OCI-LY7 (cell line): ENCODE measurements at places on chromosomes 3 and 15. TPM values are rescaled to one million over a fixed set of nuclear protein-coding genes. Genes with fewer than 3 reads are reported as not detected.
A peak's percentile ranks its signal among the peaks of the same experiment; 100 is the strongest.

GRCh38 chr3:57224856-57225255 is 2.7 kb upstream of the APPL1 start:
- peak; percentile 16 for DNase-seq

- no peak for DNase-seq
Observed at GRCh38 chr3:38154625-38155255, 10.6 kb upstream of the OXSR1 start.

DNA sequence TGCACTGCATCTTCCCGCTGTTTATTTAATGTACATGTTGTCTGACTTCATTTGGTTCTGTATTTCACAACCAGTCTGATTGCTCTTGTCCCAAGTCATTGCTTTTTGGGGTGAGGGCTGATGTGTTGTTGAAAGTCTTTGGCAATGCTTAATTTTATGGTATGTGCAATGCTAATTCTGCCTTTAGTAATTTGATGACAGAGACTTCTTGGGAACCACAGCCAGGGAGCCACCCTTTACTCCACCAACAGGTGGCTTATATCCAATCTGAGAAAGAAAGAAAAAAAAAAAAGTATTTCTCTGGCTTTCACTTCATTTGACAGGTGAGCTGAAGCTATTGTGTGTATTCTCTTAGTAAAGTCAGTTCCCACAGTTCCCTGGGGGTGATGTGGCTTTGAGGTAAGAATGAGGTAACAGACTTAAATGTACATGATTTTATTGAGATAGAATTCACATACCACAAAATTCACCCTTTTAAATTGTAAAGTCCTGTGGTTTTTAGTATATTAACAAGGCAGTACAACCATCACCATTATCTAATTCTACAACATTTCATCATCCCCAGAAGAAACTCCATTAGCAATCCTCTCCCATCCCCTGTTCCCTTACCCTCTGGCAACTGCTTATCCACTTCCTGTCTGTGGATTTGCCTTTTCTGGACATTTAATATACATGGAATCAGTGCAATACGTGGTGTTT is 97.3 kb downstream of the SLCO3A1 start:
- DNase-seq = no peak

DNA sequence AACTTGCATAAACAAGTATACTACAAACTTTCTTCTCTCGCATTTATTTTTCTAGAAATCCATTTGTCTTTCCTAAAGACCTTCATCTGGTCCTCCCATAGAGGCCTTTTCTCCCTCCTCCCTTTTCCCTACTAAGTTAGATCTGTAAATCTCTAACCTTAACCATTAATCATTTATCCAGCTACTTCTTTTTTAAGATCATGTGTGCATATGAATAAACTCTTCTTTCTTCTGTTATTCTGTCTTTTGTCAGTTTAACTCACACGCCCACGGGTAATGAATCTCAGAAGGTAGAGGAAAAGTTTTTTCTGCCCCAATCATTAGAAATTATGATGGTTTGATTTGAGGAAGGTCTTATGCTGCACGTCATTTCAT is 48.7 kb upstream of the FHIT start:
- no peak for DNase-seq

GDPGP1 gene
- total RNA-seq = 12.1 and 12.9 TPM in 2 replicates

DLEC1 gene
- total RNA-seq = 0.11 TPM in 1 of 2 replicates, not detected in the other

BCL2A1 gene
- total RNA-seq = 2.3 and 4.5 TPM in 2 replicates

ITGA11 gene
- total RNA-seq = not detected in 2 replicates

- DNase-seq = peak; percentile 87
Observed at GRCh38 chr3:62876064-62876463, 848 bp upstream of the CADPS start.

KBTBD8 gene
- 24.8 and 26.3 TPM in 2 replicates for total RNA-seq

- peak; percentile 82 for DNase-seq
Observed at GRCh38 chr3:31946484-31947081, 34.5 kb downstream of the OSBPL10 start.

DNA sequence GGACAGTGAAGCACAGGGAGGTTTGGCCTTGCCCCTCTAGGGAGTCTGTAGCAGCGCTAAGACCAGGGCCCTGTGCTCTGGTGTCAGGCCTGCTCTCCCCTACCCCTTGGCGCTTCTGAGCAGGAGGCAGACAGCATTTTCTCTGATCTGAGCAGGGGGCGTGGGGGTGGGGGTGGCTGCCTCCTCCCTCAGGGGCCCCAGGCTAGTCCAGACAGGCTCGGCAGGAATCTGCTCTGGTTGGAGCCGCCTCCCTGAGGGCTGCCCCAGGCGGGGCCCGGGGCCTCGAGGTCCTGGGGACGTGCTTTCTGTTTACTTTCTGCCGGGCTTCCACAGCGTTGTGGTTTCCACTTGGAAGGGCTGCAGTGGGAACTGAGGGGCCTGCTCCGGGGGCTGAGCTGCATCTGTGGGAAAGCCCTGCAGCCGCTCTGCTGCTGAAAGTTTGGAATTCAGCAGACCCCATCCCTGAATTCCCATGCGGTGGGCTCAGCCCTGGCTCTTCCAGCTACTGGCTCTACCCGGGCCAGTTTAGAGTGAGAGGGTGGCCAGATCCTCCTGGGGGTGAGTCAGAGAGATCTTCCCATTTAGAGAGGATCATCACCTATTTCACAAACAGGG is 105.4 kb downstream of the LINGO1 start:
- no peak for DNase-seq

DNA sequence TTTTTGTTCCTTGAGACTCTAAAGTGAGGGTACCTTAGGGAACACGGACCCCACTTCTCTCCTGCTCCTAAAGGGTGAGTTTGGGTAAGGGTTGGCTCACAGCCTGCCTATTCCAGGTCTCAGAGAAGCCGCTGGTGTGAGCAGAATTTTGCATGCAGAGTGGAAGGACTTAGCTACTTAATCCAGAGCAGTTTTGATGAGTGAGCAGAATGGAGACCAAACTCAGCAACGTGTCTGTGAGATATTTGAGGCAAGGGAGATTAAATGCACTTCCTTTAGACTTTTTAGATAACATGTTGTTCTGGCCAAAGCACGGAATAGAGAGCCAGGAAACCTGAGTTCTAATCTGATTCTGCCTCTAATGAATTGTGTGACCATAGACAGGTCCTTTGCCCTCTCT is 5.1 kb downstream of the SLC24A1 start:
- no peak for DNase-seq

DNA sequence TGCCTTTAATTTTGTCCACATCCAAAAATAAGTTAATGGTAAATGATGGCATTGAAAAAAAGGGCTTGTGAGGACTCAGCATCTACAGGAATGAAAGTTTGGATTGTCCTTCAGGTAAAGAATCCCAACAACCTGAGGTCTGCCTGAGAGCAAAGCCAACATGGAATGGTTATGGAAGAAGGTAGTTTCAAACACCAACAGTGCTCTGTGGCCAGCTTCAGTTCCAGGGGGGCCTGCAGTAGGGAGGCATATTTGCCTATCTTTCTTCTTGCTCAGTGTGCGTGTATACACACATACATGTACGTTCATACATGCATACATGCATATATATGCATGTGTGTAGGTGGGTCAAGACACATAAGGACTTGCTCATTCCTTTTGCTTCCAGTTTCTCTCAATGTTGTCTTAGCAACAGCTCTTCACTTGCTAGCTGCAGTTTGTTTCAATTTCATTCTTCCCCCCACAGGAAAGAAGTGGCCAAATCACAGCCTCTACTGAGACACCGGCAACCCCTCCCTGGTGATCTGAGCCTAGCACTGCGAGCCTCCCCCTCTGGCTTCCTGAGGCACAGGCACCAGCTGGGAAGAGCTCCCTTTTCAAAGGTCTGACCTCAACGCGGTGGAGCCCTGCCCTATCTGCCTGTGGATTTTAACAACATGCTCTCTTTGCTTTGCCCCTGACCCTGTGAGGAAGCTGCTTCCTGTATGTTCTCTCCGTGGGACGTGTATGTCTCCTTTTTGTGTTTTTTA is 146.2 kb downstream of the KLF13 start:
- DNase-seq = peak; percentile 39

DNA sequence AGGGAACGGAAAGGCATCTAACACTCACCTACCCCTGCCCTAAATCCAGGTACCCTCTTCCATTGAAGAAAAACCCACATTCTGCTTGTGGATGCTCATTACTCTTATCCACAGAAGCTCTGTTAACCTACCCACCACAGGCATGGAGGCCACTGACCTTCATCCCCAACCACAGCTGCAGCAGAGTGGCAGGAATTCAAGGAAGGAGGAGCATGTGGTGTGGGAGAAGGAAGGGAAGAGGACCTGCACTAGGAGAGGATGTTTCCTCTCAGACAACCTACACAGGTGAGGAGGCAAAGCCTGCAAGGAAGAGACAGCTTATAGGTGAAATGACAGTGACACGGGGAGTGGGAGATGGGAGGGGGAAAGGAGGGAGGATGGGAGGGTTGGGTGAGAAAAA is 192.5 kb upstream of the TSC22D2 start:
- no peak for DNase-seq

CCDC39 gene
- total RNA-seq = not detected in 2 replicates

CPA3 gene
- not detected in 2 replicates for total RNA-seq

DNA sequence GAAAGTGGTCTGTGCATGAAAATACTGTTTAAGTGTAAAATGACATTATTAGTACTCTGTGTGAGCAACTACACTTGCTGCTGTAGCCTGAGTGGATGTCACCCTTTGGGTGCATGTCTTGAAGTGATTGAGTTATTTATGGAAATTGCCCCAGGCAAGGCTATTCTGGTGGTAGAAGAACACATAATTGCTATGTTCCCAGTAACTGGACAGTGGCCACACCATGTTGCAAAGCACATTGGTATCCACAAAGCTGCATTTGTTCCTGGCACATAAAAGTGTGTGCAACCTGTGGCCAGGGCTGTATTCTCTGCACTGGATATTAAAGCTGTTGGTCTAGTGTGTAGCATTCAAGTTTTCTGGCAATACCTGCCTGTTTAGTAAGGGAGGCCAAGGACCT is 23.8 kb downstream of the MTMR14 start:
- no peak for DNase-seq

- DNase-seq = peak; percentile 14
Observed at GRCh38 chr3:16789344-16790120, 95.2 kb upstream of the PLCL2 start.

DNA sequence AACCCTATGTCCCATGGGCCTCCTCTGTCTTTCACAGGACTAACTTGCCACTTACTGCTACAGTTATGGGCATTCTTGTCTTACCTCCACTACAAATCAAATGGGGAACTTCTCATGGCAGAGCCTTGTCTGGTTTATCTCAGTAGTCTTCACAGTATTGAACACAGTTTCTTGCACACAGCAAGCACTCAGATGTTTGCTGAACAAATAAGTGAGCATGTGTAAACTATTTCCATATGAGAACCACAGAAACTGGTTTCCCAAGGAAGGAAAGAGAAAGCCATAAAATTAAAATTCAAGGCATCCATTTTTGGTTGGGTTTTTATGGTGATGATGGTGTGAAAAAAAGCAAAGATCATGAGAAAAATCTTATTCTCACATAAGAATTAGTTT is 189.2 kb downstream of the MEX3B start:
- DNase-seq = no peak

KNG1 gene
- not detected in 2 replicates for total RNA-seq

DNA sequence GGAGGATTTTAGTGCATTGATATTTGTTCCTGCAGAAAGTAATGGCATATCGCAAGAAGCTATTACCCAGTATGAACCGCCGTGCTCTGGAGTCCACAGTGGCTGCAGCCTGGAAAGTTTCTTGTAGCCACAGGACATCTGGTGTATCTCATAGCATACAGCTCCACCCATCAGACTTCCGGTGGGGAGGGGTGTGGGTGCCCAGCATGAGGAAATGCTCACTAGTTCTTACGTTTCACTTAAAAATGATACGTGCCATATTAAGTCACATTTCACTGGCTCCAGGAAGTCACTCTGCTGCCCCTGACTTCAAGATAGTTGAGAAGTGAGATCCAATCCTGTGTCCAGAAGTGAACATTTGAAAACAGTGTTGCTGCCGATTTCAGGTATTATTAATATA is 990.4 kb downstream of the GBE1 start:
- DNase-seq = no peak

DNA sequence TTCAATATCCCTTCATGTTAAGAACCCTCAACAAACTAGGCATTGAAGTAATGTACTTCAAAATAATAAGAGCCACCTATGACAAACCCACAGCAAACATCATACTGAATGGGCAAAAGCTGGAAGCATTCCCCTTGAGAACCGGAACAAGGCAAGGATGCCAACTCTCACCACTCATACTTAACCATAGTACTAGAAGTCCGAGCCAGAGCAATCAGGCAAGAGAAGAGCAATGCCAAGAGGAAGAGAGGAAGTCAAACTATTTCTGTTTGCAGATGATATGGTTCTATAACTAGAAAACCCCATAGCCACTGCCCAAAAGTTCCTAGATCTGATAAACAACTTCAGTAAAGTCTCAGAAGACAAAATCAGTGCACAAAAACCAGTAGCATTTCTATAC is 161.9 kb downstream of the UBE2E2 start:
- no peak for DNase-seq

- DNase-seq = no peak
Observed at GRCh38 chr3:172536505-172536904, 13.3 kb upstream of the TNFSF10 start.

NGRN gene
- total RNA-seq = 40.0 and 44.4 TPM in 2 replicates

SHF gene
- 2.5 and 3.2 TPM in 2 replicates for total RNA-seq

PLCL2 gene
- 34.1 and 41.1 TPM in 2 replicates for total RNA-seq

GRCh38 chr3:41035456-41036022 is 163.8 kb upstream of the CTNNB1 start:
- DNase-seq = no peak

DNA sequence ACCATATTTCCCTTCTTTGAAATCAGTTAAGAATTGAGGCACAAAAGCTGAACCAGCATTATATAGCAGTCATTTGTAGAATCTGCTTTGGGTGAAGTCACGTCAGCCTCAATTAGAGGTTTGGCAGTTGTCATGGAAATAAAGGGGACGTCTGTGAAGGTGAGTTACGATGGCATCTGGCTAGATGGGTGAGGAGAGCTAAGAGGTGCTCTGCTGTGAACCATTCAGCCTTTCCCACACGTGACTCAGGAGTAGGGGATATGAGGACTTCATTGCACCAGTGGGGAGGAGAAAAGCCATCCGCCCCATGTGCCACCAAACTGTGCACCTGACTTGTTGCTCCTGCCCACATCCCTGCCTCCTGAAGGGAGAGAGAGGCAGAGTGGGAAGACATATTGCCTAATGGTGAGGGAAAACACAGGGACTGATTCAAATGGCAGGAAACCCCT is 2.8 kb upstream of the C15orf40 start:
- DNase-seq = no peak

- DNase-seq = no peak
Observed at GRCh38 chr3:185746470-185746869, 78.4 kb downstream of the IGF2BP2 start.

- DNase-seq = no peak
Observed at GRCh38 chr3:127784865-127785710, 37.2 kb downstream of the MGLL start.

GRCh38 chr15:83110381-83110780 is 2.9 kb downstream of the TM6SF1 start:
- no peak for DNase-seq

PEAK1 gene
- 10.8 and 12.6 TPM in 2 replicates for total RNA-seq

WDR72 gene
- not detected in 2 replicates for total RNA-seq

DNA sequence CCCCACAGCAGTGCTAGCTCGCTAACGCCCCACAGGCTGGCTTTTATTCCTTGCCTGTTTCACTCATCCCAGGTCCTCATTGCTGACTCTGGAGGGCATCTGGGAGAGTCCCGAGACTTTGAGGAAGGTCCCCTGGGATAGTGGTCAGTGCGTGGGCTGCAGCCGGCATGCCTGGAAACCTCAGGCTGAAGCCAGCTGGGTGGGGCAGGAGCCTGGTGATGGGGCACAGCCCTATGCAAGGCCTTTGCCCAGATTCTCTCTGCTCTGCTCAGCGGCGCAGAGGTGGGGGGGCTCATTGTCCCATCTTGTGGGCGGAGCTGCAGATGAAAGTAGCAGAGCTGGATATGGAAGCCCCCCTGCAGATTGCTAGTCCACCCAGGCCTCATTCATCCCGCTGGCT is 55.7 kb upstream of the SMAD6 start:
- DNase-seq = no peak
